ENCODE measurements at places on chromosomes 11 and 22.

DNA sequence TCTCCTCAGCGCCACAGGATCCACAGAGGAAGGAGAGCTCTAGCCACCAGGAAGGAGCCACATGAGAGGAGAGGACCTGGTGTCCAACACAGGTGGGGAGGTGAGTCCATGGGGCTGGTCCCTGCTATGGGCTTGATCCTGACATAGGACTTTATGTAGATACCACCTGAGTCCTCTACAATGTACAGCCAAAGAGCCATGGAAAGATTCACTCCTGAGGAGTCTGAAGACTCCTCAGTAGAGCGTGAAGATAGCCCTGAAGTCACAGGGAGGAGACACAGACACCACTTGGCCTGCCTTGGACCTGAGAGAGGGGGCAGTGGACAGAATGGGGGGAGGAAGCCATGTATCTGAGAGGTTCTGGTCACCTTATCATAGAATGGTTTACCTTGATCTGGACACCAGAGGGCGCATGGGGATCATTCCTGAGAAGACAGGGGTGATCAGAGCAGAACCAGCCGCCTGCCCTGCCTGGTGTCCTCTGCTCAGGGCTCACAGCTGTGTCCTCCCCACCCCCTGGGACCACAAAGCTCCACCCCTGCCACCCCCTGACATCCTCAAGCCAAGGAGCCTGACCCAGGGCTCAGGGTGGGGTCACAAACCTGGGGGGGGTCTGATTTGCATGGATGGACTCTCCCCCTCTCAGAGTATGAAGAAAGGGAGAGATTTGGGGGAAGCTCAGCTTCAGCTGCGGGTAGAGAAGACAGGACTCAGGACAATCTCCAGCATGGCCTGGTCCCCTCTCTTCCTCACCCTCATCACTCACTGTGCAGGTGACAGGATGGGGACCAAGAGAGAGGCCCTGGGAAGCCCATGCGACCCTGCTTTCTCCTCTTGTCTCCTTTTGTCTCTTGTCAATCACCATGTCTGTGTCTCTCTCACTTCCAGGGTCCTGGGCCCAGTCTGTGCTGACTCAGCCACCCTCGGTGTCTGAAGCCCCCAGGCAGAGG is 77.0 kb downstream of the ZNF280B start:
- peak; percentile 26 for DNase-seq

GRCh38 chr11:79258576-79258975 is 182.3 kb downstream of the TENM4 start:
- DNase-seq = no peak

DNA sequence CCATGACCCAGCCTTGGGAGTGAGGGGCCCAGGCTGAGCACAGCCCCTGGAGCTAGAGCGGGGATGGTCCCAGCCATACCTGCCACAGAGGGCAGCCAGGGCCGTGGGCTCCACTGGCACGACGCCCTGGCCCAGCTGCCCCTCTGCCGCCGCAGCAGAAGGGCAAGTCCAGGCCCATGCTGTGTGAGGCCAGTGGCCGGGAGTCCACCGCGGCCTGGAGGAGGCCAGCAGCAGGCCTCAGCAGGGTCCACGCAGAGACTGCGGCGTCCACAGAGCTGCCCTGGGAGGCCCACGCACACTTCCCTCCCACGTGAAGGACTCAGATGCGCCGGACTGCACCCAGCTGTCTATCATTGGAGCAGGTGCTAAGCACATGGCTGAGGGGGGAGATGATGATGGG is 23.5 kb downstream of the MOB2 start:
- DNase-seq = no peak

DNA sequence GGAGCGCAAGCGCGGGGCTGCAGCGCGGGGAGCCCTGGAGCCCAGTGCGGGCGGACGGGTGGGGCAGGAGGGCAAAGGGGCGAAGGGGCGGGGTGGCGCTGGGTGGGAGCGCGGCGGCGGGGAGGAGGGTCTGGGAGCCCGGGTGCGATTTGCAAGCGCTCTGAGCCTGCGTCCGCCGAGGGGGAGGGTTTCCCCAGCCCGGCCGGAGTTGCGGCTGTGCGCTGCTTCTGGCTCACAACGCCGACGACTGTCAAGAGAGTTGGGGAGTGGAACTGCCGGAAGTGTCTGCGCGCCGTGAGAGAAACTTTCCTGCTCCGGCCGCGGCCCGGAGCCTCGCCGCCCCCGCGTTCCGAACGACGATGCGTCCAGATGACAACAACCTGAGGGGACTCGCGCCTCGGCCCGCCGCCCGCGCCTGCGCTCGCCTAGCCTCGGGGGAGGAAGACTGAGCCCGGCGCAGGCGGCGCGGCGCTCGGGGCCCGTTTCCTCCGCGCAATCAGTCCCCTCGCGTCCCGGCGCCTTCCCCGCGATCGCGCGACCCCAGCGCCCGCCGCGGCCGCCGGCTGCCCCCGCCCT is at the start of gene ARHGAP42:
Gene ARHGAP42 (plus strand): TSS at position 235 of the 576 bp plus-strand sequence. CDS start 391 bp downstream, outside the sequence.
- DNase-seq = peak; percentile 22

- no peak for DNase-seq
Observed at GRCh38 chr11:75270896-75271418, 30.4 kb downstream of the TPBGL start.

DNA sequence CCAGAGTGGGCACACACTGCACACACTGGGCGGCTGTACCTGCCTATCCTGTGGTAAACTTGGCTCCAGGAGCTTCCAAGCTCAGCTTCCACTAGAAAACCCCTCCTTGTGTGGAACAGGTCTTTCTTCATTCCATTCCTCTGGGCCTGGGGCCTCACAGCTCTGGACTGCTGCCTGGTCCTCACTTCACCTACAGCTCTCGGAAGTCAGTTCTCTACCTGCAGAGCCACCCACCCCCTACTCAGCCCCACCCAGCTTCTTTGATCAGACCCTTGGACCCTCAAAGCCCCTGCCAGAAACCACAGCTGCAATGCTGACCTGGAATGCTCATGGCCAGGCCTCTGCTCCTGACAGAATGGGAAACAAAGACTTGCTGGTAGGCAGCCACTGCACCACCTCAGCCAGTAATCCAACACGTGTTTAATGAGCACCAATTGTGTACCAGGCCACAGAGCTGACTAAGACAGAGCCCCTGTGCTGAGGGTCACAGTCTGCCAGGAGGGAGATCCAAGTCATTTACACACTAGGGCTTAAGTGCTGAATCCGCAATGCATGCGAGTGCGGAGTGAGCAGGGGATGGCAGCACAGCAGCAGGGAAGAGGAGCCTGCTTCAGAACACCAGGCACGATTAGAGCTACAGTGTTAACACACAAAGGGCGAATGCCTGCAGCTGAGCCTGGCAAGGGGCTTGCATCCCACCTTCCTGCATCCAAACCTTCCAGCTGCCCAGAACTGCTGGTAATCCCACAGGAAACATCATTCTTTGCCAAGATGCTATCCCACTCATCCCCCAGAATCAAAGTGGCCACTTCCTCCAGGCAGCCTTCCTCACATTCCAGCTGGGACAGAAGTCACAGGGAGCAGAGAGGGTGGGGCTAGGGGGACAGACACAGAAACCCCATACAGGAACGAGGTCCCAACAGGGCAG is 4.6 kb downstream of the GNB1L start:
- DNase-seq = no peak

DNA sequence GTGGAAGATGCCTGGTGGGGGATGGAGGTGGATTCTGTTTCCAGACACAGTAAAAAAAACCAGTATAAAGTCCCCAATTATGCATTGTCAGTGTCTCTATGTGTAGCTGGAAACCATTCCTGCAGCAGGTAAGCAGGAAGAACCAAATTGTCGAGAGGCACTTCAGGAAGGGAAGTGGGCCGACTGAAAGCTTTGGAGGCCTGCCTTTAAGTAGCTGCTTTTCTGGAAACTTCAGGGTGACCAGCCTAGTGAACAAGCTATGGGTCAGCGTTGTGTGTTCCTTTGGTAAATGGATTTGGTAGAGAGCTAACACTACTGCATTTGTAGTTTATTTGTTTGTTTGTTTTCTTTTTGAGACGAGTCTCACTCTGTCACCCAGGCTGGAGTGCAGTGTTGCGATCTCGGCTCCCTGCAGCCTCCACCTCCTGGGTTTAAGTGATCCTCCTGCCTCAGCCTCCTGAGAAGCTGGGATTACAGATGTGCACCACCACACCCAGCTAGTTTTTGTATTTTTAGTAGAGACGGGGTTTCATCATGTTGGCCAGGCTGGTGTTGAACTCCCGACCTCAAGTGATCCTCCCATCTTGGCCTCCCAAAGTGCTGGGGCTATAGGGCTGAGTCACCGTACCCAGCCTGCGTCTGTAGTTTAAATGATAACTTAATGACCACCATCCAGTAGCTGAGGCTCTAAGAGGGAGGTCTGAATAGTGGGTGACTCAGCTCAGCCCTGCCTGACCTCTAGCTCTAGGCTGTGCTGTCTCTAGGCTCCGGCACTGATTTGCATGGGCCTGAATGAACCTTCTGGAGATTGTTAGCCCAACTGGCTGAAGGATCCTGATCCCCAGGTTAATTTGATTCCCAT is 12.8 kb downstream of the PTPRJ start:
- no peak for DNase-seq

DNA sequence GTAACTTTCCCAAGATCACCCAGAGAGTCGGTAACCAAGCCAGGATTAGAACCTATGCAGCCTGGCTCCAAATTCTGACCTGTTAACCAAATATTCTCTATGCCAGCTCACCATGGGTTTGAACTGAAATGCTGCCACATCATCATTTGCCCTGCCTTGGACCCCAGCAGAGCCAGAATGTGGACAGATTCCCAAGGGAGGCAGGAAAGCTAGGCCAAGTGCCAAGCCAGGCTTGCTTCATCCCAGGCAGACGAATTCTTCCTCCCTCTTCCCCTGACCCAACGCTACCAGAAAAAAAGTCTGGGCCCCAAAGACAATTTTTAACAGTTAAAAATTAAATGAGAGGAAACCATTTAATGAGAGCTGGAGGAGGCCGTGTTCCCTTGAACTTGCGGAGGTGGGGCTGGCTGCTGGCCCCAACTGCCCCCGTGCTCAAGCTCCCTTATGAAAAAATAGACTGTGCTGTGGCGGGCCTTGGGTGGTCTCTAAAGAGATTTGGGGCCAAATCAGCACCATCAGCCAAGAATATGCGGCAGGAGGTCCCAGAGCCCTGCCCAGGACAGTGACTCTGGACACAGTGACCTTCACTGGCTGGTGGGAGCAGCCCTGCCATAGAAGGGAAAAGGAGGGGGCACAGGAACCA is 184.1 kb upstream of the SYT13 start:
- DNase-seq = no peak
